Effector CD4-positive, alpha-beta T cell (primary cell): ENCODE measurements at places on chromosomes 7 and 10.

DNA sequence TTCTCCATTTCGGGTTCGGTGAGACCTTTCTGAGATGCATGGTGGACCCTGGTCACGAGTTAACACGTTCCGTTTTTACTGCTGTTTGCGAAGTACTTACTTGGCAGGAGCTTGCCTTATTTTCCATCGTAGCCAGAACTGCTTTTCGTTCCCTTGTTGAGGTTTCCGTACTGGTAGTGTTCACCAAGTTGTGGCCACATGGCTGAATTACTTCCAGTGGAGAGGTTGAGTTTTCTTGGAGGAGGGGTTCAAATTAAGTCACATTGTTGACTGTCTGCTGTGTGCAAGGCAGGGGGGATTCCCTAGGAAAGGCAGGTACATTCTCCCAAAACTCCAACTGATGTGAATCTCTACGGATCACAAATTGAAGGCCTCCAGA is 4.0 kb downstream of the MXI1 start:
- no peak for DNase-seq

DNA sequence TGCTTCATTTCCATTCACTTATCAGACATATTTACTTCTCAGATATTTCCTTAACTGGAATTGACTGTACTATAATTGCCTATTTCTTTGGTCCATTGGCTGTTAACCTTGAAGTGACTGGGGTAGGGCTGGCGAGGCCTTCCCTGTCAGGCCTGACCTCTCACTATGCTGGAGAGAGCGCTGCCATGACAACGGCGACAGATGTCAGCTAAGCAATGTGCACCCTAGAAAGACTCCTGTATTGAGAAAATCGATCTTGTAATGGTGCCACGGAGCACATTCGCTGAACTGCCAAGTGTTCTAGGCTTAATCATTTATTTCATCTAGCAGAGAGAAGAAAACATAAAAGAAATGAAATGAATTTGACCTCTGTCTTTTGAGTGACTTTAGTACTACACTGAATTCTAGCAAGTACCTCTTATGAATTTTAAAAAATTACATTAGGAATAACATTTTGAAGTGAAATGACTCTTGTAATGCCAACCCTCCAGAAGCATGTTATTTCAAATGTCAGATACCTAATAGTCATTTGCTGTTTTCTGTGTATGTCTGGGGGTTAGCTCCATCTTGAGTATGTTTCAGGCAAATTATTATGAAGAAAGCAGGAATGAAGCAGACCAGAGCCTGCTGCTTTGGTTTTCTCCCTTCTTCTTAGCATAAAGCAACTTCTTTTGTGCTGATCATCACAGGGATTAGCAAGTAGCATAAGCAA is 148.0 kb downstream of the SNX10 start:
- DNase-seq: no peak

- DNase-seq: peak; percentile 29
Measured at GRCh38 chr7:23530405-23530804, 1.4 kb downstream of the TRA2A start.

DNA sequence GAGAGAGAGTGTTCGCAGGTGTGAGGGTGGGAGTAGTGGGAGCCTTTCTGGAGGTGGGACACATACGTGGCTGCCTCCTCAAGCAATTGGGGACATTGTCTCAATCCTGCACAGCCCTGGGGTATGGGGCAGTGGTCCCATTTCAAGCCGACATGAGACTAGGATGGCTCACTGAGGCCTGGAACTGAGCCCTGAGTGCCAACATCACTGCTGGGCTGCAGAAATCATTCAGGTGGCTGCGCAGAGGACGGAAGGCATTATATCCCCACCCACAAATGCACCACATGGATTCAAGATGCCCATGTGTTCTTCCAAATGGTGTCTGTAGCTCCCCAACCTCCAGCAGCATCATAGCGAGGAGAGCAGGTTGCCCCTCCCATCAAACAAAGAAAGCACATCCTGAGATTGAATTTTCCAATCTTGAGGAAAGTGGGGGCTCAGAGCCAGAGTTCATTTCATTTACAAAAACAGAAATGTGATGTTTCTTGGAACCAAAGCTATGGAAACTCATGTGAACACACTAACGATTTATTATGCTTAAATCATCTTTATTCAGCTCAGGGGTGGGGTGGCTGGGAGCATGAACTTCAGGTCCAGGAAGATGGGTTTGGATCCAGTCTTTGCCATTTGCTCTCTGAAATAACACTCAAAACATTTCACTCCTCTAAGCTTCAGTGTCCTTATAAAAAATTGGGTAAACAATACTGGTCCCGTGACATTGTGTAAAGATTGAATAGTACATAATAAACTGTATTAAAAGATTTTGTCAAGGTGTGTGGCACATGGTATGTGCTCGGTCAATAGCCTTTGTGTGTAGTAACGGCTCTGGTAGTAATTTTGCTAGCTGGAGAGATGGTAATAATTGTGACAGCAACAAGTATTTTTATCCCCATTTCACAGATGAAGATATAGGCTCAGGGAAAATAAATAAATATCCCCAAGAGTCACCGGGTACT is 4.6 kb downstream of the SFTPA2 start:
- DNase-seq: no peak

GRCh38 chr7:129169171-129169671 is 19.2 kb upstream of the SMO start:
- peak; percentile 9 for DNase-seq

DNA sequence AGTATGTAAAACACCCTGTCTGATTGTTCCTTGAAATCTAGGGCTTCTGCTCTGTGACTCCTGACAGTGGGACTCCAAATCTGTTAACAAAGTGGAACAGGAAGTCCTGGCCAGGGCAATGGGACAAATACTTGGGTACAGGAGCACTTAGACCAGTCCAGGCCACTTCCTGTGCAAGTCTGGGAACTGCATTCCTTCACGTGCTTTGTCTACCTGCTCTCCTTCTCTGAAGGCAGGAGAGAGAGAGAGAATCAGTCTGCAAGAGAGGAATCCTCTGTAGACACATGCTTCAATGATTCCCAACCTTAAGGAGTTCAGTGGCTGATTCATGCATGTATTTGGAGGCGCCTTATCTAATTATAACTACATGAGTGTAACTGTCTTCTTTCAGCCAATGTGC is 530.2 kb downstream of the GATA3 start:
- no peak for DNase-seq

- DNase-seq: no peak
Measured at GRCh38 chr10:68074031-68074774, 880 bp downstream of the HERC4 start.

- no peak for DNase-seq
Measured at GRCh38 chr7:69858471-69858870, 260.2 kb downstream of the AUTS2 start.

DNA sequence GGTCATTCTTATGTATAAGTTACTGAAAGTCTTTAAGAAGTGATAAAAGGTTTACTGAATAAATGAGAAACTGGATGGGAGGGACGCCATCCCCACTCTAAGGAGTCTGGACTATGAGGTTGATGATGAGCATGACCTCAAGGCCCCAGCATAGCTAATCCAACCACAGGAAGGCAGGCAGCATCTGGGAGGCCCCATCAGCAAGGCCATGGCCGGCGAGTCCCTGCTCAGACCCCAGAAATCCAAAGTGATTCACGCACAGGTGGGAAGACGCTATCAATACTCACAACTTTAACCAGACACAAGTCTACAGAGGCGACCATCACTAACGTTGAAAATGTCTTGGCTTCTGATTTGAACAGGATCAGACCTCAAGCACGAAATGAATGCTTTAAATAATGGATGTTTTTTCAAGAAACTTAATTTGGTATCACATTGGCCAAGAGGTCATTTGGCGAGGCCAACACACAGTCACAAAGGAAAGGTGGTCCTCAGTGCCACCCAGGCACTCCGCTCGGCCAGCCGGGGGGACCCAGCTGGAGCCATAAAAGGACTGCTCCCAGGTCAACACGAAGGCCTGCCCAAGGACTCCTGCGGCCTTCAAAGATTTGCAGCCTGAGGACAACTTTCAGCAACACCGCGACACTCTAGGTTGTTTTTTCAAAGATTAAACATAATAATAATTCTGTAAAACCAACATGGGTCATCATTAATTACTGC is 228.5 kb downstream of the PTPRN2 start:
- DNase-seq: no peak

- no peak for DNase-seq
Measured at GRCh38 chr7:158650821-158651225, 53.8 kb downstream of the NCAPG2 start.

DNA sequence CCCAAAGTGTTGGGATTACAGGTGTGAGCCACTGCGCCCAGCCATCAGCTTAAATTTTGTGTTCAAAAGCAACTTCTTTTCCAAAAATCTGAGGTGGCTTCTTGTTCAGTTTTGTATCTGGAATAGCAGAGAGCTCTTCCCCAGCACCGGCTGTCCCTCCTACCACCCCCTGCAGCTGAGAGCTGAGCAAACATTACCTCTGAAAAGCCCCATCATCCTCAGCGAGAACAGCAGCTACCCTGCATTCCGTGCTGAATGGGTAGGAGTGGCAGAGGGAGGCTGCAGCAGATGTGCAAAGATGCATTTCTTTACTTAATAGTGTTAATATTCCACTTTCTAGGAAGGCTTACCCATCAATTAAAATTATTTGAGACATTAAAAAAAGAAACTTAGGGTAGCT is 31.8 kb downstream of the CCM2 start:
- DNase-seq: no peak

GRCh38 chr10:128870830-128871597 is 596.0 kb upstream of the MGMT start:
- DNase-seq: no peak

DNA sequence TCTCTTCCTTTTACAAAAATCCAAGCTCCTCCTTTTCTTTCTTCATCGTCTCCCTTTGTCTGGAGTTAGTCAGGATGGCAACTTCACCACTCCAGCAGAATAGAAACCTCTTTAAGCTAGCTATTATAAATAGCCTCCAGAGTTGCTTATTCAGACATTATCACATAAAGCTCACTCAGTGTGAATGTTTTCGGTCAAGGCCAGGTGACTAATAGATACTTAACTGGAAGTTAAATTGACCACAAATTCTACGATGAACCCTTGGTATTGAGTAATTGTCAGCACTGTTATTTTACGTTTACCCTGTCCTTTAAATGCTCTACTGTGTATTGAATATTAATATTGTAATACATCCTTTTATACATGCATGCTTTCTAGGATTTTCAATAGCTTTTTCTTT is 340.4 kb downstream of the OTUD1 start:
- DNase-seq: no peak

- DNase-seq: no peak
Measured at GRCh38 chr10:57506414-57507094, 761.1 kb downstream of the IPMK start.

GRCh38 chr7:121385800-121386179 is 10.3 kb downstream of the FAM3C start:
- no peak for DNase-seq

- DNase-seq: no peak
Measured at GRCh38 chr7:129143724-129144094, 798 bp upstream of the TSPAN33 start.

DNA sequence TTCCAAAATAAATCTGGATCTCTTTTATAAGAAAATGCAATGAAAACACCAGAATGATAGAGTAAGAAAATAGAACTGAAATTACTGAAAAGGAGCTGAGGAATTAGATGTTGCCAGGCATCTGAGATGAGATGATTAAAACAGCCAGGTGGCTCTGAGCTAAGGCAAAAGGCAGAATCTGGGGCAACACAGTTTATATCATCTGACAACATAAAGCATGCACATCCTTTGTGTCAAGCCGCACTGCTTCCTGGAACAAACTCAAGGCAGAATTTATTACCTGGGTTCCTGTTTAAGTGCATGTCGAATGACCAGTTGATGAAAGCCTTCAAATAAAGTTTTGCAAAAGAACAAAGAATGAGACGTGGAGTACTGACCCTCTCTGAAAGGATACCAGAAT is 247.0 kb downstream of the SNX10 start:
- no peak for DNase-seq

GRCh38 chr7:4460597-4460996 is 221.5 kb upstream of the FOXK1 start:
- DNase-seq: no peak

- DNase-seq: no peak
Measured at GRCh38 chr10:68231817-68232251, at the start of gene ATOH7. ATOH7 (minus strand) TSS chr10:68232113; CDS start chr10:68231677, 436 bp downstream.

DNA sequence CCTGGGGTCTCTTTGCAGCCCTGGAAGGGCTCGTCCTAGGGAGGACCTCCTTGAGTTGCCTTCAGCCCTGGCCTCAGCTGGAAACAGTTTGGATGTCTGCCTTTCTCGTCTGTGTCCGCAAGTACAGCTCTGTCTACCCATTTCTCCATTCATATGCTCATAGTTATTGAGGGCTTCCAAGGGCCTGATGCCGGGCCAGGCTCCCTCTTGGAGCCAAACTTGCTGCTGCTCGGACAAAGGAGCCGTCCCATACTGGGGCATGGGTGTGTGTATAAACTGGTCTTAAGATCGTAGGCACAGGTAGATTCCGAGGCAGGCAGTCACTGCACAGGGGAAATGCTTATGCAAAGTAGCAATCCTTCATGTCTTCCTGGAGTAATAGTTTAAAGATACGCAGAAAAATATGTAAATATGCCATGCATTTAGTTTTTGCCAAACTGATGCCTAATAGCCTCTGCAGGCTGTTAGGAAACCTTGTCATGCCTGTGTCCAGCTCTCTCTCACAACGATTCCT is 117.0 kb upstream of the BTBD16 start:
- DNase-seq: no peak

DNA sequence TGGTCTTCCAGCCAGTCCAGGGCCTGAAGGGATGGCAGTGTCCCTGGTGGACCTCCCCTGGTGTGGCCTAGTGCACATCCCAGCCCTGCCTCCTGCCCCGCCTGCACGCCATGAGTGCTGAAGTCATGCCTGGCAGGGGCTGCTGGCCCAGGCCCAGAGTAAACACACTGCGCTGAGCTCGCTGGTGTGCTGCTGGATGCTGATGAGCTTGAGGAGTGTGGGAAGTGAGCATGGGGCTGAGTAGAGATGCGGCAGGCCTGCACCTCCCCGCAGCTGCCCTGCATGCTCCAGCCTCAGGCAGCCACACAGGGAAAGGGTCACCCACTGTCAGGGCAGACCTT is 43.2 kb downstream of the HTRA1 start:
- DNase-seq: no peak

GRCh38 chr7:30761214-30762156 is 9.6 kb downstream of the INMT start:
- no peak for DNase-seq

DNA sequence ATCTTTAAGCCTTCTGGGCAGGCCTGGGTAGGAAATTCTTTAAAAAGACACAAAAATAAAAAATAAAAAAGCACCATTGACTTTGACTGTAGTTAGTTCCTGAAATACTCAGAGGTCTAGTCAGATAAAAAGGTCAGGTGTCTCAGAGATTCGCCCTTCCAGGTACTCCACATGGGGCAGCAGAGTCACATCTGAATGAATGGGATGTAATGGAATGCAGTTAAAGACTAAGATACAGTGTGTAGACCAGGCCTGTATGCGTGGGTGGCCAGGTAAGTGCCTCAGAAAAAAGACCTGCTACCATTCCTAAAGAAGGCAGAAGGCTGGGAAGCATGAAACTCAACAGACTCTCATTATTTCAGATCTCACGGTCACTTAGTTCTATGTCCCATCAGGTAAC is 68.6 kb upstream of the SEM1 start:
- no peak for DNase-seq

- no peak for DNase-seq
Measured at GRCh38 chr7:106609416-106609815, 51.5 kb downstream of the CCDC71L start.

- no peak for DNase-seq
Measured at GRCh38 chr7:74252893-74253292, 1.3 kb downstream of the RFC2 start.
